Tongue (tissue), 3 donors: ENCODE measurements at places on chromosomes 4 and X.

DNA sequence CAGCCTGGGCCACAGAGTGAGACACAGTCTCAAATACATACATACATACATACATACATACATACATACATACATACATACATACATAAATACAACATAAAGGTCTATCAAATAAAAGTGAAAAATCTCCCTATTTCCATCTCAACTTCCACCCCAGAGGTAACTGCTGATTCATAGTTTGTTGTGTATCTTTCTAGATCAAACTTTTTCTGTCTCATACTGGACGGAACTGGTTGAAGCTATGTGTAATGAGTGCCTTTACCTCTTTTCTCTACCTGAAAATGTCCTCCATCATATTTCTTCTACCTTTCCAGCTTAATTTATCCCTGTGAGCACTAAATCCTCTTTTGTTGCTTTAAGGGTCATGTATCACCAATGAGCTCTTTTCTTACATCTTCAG is 102.5 kb downstream of the HDAC8 start:
- no peak for DNase-seq

DNA sequence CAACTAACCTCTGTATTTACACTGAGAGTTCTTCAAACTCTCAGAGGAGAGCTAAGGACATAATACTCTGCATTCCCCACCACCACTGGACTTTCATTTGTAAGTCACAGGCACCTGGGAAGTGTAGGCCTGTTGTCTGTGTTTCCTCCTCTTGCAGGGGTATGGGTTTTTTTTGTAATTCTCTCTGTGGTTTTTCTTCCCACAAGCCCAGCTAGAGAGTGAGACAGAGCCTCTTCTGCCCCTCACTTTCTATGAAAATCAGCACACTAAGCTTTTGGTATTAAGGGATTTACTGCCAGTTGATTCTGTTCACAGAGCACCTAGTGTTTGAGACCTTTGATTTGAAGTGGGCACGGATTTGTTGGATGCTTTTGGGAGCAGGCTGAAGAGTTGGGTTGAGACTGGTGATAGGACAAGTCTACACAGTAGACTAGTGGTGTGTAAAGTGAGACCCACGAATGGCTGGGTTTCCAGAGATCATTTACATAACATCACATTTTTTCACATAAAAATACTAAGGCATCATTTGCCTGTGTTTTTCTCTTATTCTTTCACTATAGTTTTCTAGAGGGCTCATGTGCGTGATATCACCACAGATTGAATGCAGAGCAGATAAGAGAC is 28.9 kb upstream of the WDR17 start:
- DNase-seq: no peak

- DNase-seq: peak; percentile 31
These were observed 68.5 kb downstream of the EFNB1 start for GRCh38 chrX:68897118-68897945.

- DNase-seq: peak; percentile 53
These were observed 179.1 kb upstream of the ETNPPL start for GRCh38 chr4:108941904-108942430.

- no peak for DNase-seq
These were observed 136.6 kb downstream of the NEXMIF start for GRCh38 chrX:74788545-74789086.

DNA sequence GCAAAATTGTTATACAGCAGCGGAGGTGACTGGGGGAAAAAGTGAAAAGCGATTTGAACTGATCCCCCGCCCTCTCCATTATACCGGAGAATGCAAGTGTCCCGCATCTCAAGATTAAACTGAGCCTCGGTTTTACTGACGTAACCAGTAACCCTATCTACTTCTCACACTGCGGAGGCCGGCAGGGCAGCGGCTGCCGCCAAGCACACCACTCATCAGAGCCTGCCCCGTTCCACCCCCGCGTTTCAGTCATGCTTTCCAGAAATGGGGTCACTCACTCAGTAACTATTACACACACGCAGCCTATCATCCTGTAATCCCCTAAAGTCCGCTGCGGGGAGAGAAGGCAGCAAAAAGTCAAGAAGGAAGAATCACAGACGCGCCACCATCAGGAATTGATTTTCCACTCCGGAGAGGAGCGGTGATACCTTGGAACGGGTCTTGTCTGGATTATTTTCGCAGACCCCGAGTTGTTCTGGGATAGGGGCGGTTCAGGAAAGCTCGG is 1.4 kb downstream of the RPS6KA3 start:
- DNase-seq: peak; percentile 65

DNA sequence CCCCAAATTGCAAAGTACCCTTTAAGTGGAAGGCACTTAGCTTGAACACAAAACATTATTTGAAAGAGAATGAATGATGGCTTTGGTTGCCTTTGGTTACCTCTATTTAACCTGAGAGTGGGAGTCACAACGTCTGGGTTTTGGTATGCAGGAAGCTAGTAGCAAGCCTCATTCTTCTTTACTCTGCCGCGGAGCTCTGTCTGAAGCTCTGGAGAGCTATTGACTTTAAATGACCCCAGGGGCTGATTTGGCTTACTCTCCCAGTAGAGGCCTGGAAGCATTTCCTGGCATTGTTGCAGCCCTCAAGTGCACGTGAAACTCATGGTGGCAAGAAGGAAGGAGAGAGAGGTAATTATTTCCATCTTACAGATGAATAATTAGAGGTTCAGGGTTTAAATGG is 81.8 kb upstream of the MAGEA4 start:
- no peak for DNase-seq

- DNase-seq: no peak
These were observed 16.7 kb upstream of the ANKRD17 start for GRCh38 chr4:73275318-73275654.

DNA sequence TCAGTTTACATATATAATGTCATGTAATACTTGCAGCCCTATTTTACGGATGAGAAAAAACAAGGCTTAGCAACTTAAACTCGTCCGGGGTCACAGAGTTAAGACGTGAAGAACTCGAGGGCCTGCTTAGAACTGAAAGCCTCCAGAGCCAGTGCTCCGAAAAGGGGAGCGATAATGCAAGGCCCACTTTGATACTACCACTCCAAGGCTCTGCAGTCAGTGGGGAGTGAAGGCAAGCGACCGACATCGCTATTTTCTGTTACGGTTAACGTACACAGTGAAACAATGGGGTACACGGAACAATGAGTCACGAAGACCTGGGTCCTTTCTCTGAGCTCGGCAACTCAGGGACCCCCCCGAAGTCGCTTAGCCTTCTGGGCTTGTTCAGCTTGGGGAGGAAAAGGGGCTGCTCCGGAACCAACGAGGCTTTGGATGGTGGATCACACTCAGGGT is 965 bp downstream of the PPA2 start:
- no peak for DNase-seq

DNA sequence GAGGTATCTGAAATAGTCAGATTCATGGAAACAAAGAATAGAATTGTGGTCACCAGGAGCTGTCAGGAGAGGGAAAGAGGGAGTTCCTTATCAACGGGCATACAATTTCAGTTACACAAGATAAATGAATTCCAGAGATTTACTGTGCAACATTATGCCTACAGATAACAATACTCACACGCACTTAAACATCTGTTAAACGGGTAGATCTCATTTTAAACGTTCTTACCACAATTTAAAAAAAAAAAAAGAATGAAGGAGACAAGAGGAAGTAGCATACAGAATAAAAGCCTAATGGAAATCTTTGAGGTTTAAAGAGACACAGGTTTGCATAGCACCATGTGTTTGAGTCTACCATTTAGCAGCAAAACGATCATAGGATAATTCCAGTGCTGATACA is 298.0 kb downstream of the DKK2 start:
- no peak for DNase-seq

GRCh38 chr4:15149234-15149838 is 147.1 kb downstream of the CPEB2 start:
- no peak for DNase-seq

- no peak for DNase-seq
These were observed 61.7 kb upstream of the CAMK2D start for GRCh38 chr4:113823291-113823659.

- DNase-seq: no peak
These were observed 148.5 kb downstream of the PPP3CA start for GRCh38 chr4:101198682-101199339.

GRCh38 chr4:20106921-20107320 is 144.8 kb upstream of the SLIT2 start:
- DNase-seq: no peak

- no peak for DNase-seq
These were observed 15.8 kb upstream of the NPFFR2 start for GRCh38 chr4:72016011-72016410.

DNA sequence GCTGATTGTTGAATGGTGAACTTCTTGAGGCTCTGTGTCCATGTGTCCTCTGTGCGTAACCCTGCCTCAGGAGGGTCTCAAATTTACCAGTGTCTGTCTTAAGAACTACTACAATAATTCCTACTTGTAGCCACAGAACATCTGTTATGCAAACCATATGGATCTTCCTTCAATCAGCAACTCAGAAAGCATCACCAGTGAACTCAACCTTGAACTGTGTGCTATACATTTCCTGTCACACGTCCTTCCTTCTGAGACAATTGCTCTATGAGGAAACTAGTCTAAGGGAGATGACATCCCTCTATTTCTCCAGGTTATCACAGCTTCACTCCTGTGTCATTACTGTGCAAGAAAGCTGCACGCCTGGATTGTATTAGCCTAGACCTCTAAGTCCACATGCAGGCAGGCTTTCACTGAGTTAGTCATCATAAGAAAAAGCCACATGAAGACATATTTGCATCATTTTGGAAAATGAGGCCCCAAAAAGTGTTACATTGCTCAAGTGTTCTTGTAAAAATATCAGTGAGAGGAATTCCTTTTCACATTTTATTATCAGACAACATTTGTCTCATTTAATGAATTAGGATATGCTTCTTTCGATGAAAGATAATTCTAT is 157.8 kb downstream of the AFF2 start:
- no peak for DNase-seq

DNA sequence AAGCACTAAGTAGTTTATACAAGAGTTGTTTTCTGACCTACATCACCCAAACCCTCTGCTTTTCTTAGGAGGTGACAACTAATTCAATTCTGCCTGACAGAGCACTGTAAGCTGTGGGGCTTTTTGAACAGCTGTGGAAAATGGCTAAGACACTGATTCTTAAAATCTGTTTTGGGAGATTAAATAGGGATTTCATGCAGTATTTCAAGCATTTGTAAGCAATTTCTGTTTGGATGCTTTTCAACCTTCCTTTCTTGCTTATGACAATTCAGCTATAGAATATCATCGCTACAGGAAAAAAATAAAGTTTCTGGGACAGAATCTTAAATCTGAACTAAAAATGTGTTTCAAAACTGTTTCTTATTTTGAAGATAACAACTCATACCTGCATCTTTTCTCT is 459.5 kb downstream of the RAPGEF2 start:
- peak; percentile 76 for DNase-seq

GRCh38 chr4:89101256-89102161 is 9.8 kb upstream of the TIGD2 start:
- no peak for DNase-seq

DNA sequence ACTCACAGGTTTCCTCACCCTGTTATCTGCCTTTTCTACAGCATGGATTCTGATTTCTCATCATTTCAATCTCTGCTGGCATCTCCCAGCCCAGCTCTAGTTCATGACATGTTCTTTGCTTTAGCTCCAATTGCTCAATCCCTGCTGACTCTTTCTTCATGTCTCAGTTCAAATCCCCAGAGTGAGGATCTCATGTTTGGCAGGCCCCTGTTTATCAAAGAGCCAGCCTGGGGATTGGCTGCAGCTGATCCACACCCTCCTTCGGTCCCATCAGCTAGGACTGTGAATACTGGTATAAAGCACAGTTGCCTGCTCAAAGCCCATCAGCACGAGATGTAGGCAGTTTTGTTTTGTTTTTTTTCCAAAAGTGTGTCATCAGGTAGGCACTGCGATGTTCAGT is 14.4 kb upstream of the CC2D2A start:
- DNase-seq: no peak

DNA sequence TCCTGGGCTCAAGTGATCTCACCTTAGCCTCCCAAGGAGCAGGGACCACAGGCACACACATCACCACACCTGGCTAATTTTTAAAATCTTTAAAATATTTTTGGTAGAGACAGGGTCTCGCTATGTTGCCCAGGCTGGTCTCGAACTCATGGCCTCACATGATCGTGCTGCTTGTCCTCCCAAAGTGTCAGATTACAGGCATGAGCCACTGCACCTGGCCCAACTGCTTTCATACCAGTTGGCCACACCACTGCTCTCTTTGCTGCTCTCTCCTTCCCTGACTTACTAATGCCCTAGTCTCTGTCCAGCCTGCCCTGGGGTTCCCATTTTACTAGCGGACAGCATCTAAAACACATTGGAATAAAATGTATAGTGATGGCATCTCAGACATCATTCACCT is 67.1 kb downstream of the CLDN22 start:
- no peak for DNase-seq

DNA sequence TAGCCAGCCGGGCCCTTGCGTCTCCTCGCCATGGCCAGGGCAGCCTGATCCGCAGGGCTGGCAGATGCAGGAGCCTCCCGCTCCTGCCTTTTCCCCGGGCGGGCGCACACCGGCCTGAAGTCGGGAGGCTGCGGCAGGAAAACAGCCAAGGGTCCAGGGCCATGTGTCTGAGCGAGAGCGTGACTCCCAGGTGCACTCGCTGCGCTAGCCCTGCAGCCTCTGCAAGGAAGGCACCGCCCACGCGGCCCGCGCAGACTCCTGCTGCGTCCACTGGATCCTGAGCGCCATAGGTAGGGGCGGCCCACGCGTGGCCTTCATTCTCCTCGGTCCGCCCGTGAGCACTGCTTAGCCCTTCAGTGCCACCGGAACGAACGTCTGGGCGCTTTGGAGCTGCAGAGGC is 379.9 kb downstream of the TRAM1L1 start:
- no peak for DNase-seq
